ENCODE measurements at places on chromosomes 16 and 17.

DNA sequence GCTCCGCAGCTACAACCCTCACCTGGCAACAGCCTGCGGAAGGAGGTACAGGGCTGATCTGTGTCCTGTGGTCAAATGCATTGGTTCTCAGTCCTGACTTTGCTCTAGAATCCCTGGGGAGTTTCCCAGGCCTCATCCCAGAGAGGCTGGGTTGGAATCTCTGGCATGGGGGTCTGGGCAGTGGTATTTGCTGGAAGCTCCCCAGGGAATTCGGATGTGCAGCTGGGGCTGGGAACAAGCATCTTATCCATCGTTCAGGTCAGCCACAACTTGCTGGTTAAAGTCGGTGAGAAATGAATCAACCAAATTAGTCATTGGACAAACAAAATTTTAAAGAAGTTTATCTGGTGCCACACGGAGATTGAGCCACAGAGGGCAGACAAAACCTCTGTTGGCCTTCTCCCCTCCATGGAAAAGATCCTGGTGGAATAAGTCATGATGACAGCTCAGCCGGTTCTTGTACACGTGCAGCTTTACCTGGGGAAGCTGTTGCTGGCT is 231.2 kb downstream of the FOXL1 start:
- peak; percentile 48 for DNase-seq

- DNase-seq, result no peak
Observed at GRCh38 chr17:80109713-80110446, 8.5 kb downstream of the GAA start.

DNA sequence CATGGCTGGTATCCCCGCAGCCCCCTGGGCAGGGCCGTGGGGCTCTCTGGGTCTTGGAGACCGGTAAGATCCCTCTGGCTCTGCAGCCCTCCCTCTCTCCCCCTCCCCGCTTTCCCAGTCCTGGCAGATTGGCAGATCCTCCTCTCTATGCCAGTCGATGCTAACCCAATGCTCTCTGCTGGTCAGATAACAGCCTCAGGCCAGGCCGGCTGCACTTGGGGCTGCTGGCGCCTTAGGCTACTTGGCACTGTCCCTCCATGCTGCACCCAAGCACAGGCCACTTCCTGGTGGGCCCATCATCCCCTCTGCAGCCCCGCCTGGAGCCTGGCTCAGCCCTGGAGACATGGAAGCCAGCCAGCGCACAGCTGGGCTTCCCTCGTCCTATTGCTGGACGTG is 81.7 kb downstream of the RTN4RL1 start:
- no peak for DNase-seq

GRCh38 chr17:77867976-77868713 is 90.4 kb upstream of the TNRC6C start:
- DNase-seq, result no peak

DNA sequence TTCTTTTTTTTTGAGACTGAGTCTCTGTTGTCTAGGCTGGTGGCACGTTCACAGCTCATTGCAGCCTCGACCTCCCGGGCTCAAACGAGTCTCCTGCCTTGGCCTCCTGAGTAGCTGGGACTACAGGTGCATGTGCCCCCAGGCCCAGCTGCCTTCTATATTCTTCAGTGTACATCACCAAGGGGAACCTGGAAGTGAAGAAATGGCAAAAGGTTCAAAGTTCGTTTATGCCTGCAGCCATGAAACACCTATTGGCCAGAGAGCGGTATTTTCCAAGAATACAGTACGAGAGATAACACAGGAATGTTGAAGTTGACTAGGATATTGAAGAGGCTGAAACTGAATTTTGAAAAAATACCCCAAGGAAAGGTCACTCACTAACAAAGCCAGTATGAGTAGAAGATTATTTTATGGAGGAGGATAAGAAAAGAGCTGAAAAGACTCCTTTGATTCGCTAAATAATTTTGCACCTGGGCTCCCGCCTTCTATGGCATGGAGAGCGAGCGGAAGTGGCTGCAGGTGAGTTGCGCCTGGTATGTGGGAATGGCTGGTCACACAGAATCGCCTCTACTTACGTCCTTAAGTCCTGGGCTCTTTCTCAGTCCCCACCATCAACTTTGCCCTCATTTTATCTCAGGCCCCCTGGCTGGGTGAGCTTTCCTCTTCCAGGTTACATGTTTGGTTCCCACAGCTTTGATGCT is 9.8 kb downstream of the ST6GALNAC1 start:
- no peak for DNase-seq

GRCh38 chr16:14309001-14309886 is 238.1 kb downstream of the MRTFB start:
- DNase-seq, result peak; percentile 49

GRCh38 chr16:10172848-10173655 is 9.2 kb downstream of the GRIN2A start:
- DNase-seq, result peak; percentile 36

DNA sequence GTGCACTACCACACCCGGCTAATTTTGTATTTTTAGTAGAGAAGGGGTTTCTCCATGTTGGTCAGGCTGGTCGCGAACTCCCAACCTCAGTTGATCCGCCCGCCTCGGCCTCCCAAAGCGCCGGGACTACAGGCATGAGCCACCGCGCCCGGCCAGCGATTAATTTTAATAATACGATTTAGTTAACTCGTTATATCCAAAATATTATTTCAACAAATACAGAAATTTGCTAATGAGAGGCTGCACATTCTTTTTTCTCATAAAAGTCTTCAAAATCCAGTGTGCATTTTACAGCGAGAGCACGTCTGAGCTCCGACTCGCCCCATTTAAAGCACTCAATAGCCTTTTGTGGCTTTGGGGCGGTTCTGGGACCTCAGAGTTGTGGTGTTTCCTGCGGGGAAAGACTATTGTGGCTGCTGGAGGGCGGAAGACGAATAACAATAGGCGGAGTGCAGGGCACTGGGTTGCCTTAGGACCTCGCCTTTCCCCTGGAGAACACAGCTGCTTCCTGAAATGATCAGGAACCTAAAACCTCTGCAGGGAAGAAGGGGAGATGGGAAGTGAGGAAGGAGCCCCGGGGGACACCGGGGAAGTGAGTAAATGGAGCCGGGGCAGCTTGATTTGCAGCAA is 2.9 kb upstream of the ZSCAN10 start:
- no peak for DNase-seq

GRCh38 chr17:81570964-81571363 is 18.8 kb upstream of the FAAP100 start:
- no peak for DNase-seq

- peak; percentile 80 for DNase-seq
Observed at GRCh38 chr16:55478827-55479429, at the start of gene MMP2. MMP2 (plus strand) TSS chr16:55479198; CDS start chr16:55479480, 282 bp downstream.

GRCh38 chr16:66903544-66904427 is 14.9 kb downstream of the CDH16 start:
- no peak for DNase-seq

GRCh38 chr17:59666235-59666634 is 41.0 kb downstream of the PTRH2 start:
- DNase-seq, result no peak

- no peak for DNase-seq
Observed at GRCh38 chr17:17835415-17836249, 1.2 kb downstream of the SREBF1 start.

DNA sequence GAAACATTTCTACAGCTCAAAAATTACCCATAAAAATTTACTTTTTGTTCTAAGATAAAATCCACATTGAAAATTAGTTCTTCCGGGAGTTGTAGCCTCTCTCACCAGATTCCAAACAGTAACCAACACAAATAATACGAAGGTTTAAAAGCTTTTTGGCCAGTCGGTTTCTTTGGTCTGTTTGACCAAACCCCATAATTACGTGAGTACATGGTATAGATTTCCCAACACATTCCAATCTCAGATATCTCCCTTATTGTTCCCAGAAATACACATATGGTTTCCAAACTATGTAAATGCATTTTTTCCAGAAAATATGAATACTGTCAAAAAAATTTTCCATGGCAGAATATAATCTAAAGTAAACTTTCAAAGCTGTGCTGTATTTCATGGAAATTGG is 722.0 kb downstream of the KCNJ2 start:
- no peak for DNase-seq

DNA sequence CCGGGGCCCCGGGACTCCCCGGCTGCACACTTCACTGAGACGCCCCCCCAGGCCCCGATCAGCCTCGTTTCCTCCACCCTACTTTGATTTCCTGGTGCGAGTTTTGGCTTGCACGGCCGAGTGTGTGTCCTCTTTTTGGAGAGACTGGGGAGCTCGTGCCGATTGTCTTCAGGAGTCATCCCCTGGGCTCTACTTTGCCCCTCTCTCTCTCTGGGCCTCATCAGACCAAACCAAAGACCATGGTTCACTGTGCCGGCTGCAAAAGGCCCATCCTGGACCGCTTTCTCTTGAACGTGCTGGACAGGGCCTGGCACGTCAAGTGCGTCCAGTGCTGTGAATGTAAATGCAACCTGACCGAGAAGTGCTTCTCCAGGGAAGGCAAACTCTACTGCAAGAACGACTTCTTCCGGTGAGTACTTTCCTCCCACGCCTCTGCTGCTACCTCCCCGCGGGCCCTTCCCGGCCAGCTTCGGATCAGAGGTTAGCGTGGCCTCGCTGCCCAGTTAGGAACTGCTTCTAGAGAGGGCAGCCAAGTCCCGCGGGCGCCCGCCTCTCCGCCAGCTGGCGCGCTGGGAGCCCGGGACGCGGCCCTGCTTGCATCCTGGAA is 787 bp downstream of the LHX1 start:
- no peak for DNase-seq
